CD4-positive, alpha-beta T cell treated with Interleukin-15 for 1 hour (primary cell): ENCODE measurements at places on chromosomes 5 and 9.

GRCh38 chr9:124758061-124758460, 13.1 kb downstream of the NR6A1 start:
- no peak for DNase-seq

DNA sequence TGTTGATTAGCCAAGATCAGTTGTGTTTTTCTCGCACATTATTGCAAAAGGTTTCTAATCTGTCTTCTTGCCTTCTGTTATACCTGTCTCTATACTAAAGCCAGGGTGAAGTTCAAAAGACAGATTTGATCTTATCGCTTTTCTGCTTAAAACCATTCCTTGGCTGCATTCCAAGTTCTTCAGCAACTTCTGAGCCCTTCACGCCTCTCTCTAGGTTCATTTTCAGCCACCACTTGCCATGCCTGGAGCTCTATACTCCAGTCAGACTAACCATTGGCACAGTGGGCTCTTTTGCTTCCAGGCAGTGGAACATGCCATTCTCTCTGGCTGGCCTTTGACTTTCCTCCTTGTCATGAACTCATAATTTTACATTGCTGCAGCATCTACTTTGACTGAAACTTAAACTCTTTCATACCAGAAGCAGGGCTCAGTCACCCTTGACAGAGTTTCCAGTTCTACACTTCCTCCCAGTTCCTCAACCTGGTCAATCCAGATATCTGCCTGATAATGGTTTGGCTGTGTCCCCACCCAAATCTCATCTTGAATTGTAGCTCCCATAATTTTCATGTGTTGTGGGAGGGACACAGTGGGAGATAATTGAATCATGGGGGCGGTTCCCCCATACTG, 114.4 kb downstream of the SLC12A2 start:
- no peak for DNase-seq

DNA sequence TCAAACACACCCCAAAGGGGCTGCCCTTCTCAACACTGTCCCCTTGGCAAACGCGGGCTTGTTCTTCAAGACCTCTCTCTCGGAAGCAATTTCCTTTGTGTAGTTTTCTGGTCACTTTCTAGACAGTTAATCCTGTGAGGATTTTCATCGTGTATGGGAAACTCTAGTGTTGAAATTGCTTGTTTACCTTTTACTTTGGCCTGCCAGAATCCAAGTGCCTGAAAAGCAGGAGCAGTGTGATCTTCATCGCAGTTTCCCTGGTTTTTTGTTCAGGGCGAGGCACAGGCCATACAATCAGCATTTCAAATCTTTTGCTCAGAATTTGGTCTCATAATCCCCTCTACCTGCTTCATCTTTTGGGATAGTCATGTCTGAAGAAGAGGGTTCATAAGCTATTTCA, 115.7 kb upstream of the C9orf72 start:
- DNase-seq, result no peak

GRCh38 chr9:27701587-27701986, 128.3 kb upstream of the C9orf72 start:
- DNase-seq, result peak; percentile 27

DNA sequence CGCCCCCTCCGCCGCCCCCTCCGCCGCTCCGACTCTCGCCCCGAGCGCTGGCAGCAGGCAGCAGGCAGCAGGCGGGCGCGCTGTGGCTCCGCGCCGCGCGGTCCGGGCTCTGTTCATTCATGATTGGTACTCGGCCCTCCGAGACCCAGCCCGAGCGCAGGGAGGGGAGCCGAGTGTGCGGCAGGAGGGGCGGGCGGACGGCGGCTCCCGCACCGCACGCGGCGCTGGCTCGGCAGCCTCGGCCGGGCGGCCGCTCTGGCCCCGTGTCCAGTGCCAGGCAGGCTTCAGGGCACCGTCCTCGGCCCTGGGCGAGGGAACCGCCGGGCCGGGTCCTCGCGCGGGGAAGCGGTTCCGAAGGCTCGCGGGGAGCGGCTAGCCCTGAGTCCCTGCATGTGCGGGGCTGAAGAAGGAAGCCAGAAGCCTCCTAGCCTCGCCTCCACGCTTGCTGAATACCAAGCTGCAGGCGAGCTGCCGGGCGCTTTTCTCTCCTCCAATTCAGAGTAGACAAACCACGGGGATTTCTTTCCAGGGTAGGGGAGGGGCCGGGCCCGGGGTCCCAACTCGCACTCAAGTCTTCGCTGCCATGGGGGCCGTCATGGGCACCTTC, at the start of gene KCNIP1:
Gene KCNIP1, plus strand, starts transcription at position 31 of the 607 bp plus-strand sequence.
- no peak for DNase-seq

GRCh38 chr9:91750343-91750742, 199.7 kb downstream of the ROR2 start:
- no peak for DNase-seq

DNA sequence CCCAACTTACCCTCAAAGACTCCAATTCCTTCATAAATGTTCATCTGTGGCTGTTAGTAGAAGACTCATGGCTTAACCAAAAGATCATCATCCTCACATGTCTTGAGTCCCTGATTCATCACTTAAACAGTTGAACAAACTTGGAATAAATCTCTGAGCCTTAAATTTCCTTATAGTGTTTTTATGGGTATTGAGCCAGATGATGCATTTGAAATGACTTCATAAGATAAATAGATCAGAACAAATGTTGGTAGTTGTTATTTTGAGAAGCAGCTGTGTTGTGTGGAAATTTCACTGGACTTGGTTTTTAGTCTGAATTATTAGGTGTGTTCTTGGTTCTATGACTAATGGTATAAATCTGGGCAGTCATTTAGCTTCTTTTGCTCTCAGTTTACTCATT, 236.2 kb downstream of the NNT start:
- no peak for DNase-seq

DNA sequence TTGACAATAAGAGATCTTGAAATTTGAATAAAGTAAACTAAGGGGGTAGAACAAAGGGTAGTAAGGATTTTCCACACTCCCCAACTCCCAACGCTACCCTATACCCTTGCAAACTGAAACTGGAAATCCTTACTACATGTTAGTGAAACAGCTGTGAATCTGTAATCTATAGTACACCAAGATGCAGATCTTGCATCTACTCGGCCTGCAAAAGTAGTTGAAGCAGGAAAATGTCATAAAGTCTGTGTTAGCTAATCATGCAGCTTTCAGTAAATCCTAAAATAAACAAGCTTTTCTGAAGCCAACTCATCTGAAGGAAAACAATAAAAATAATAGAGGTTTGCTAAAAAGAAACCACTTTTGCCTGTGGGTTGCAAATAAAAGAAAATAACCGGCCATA, 1242.0 kb upstream of the ACO1 start:
- DNase-seq, result no peak

DNA sequence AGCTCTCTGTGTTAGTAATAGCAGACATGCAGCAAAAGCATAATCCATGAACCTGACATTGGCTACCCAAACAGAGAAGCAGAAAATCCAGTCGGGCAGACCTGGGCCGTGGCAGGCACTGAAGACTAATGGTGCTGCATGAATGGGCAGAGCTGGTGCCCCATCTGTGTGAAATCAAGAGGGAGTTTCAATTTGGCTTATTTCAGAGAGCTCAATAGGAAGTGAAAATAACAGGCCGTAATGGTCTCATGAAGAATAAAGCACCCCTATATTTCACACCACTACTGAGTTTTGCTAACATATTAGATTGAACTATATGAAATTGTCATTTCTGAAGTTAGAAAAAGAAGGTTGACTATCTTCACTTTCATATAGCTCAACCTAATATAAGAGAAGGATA, 149.7 kb downstream of the ENC1 start:
- no peak for DNase-seq

DNA sequence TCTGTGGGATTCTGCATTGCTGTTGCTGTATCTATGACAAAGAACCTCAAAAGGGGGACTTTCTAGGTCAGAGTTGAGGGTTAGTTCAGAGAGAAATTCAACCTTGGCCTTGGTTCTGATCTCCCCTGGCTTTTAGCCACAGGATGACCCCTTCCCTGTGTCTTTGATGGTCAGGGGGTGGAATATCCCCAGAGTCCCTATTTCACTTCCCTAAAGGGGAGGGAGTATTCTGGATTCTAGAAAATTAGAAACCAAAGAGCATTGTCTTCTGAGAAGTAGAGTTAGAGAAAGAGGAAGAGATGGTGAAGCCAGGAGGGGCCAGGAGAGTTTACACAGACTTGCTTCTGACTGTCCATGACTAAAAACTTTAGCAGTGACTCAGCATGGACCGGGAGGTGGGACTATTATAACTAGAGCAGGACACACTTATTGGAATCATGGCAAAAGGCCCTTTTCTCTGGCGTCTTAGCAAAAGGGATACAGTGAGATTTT, 56.2 kb upstream of the LPAR1 start:
- DNase-seq, result peak; percentile 43

- no peak for DNase-seq
Observed at GRCh38 chr5:104241046-104241445, 678.5 kb upstream of the NUDT12 start.

DNA sequence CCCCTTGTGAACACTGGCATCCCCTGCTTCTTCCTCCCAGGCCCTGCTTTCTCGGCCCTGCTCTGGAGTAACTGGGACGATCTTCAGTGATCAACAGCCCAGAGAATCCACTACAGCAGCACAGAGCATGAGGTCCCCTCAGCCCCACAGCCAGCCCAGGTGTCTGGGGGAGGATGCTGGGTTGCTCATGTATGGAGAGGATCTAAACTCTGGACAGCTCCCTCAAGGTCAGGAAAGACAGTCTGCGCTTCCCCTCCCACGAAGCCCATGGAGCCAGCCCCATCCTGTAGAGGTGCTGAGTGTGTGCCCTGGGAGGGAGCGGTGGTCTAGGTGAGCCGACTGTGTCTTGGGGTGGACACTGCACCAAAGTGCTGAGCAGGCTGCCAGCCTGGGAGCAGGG, 190.2 kb downstream of the GABBR2 start:
- no peak for DNase-seq

DNA sequence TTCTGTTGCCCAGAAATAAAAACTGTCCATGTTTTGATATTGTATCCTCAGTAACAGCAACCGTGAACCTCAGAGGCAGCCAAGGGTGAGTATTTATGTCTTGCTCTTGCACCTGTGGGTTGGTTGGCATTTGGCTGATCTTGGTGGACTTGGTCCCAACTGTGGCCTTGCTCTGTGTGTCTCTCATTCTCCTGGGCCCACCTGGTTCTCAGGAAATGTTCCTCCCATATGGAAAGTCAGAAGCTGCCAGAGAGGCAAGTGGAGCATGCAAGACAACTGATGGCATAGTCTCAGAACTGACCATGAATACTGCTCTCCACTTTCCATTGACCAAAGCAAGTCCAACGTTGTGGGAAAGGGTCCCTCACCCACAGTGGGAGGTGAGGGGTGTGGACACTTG, 13.6 kb upstream of the NINJ1 start:
- no peak for DNase-seq

DNA sequence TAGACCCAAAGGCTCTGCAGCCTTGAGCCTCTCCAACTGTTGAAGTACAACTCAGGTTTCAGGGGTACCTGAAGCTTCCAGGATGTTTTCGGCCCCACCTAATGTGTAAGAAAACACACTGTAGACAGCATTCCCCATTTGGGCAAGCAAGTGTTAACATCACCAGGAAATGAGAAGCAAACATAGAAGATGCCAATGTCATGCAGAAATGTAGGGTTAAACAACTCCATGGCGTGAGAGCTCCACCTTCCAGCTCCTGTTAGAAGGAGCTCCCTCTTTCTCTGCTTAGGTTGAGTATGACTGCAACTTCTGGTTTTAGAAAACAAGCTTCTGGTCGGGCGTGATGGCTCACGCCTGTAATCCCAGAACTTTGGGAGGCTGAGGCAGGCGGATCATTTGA, 31.0 kb upstream of the DENND1A start:
- no peak for DNase-seq

DNA sequence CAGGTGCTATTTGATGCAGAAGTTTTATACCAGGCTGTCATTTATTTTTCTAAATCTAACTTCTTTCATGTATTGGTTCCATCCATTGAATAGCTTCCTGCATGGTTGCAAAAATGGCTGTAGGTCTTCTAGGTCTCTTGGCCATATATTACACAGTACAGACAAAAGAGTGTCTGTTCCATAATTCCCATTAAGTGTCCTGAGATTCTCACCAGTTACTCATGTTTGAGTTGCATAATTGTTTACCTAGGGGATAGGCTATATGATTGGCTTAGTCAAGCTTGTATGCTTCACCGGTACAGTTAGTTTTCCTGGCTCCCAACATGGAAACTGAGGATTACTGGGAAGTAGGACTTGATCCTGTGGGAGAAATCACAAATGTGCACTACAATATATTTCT, 399.4 kb upstream of the NUDT12 start:
- DNase-seq, result no peak

- DNase-seq, result no peak
Observed at GRCh38 chr5:137754961-137755762, 999 bp upstream of the HNRNPA0 start.

GRCh38 chr5:135126688-135127438, 92.8 kb upstream of the PITX1 start:
- DNase-seq, result no peak

- DNase-seq, result no peak
Observed at GRCh38 chr5:76029739-76030138, 53.4 kb upstream of the SV2C start.

- DNase-seq, result no peak
Observed at GRCh38 chr5:125835293-125836172, 587.7 kb upstream of the GRAMD2B start.

DNA sequence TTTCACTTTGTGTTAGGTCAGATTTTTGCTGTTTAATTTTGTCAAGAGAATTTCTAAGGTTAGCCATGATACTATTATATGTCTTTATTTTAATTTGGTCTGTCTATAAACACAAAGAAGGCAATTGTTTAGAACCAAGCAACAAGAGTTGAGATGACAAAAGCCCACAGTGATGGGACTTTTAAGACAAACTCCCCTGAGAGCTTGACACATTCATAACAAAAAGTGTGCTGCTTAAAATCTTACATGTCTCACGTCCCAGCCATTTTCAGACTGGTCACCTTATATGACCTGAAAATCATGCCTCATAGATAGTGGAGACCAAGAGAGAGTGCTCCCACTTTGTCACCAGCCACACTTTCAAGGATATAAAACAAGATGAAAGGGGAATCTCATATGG, 21.6 kb upstream of the NNT start:
- DNase-seq, result no peak

DNA sequence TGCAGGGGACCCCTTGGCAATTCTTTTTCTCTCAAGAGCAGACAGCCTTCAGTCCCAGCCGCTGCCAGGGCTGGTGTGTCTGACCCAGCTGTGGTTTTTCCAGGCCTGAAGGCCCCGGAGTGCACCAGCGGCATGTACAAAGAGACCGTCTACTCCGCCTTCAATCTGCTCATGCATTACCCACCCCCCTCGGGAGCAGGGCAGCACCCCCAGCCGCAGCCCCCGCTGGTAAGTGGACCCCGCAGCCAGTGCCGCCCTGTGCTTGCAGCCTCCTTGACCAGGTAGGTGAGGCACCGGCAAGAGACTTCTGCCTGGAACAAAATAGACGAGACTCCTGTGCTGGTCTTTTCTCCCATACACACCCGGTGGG, 1.3 kb downstream of the TCF7 start:
- DNase-seq, result no peak
